ENCODE measurements at places on chromosomes 2 and 18.

GRCh38 chr2:181141676-181142075 is 161.3 kb downstream of the UBE2E3 start:
- DNase-seq = no peak

DNA sequence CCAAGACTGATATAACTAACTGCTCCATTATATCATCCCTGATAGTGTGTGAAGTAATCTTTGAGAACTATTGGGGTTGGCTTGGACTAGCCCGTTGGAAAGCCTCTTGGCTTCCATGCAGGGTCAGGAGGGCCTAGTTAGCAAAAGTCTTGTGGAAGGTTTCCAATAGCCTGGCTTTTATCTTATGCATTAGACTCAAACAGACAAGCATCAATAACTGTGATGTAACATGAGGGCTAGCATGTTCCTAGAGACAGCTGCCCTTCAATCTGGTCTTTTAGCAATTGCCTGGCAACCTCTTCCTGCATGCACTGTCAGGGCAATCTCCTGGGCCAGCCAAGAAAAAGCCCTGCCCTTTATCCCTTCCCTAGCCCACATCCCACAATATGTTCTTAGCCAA is 18.2 kb downstream of the SLC8A1 start:
- DNase-seq = no peak

GRCh38 chr2:48600204-48600813 is 17.3 kb upstream of the GTF2A1L start:
- DNase-seq = no peak

GRCh38 chr2:122167515-122167914 is 412.1 kb downstream of the TSN start:
- no peak for DNase-seq

DNA sequence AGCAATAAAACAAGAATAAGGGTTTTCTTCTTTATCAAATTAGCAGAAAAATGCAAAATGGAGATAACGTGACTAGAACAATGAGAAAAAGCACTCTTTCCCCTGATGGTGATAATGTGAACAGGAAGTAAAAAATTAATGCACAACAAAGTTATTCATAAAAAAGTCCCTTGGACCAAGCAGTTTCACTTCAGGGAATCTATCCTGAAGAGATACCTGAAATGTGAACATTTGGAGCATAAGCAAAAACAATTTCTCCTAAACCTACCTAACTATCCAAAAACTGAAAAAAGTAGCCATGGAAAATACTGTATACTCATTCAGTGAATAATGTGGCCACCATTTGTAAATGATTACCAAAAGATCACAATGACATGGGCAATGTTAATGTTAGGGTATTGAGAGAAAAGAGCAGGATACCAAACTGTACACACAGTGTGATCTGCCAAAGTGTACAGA is 48.7 kb downstream of the TRIP12 start:
- no peak for DNase-seq

GRCh38 chr2:217466104-217466503 is 536.7 kb downstream of the TNS1 start:
- DNase-seq = no peak

DNA sequence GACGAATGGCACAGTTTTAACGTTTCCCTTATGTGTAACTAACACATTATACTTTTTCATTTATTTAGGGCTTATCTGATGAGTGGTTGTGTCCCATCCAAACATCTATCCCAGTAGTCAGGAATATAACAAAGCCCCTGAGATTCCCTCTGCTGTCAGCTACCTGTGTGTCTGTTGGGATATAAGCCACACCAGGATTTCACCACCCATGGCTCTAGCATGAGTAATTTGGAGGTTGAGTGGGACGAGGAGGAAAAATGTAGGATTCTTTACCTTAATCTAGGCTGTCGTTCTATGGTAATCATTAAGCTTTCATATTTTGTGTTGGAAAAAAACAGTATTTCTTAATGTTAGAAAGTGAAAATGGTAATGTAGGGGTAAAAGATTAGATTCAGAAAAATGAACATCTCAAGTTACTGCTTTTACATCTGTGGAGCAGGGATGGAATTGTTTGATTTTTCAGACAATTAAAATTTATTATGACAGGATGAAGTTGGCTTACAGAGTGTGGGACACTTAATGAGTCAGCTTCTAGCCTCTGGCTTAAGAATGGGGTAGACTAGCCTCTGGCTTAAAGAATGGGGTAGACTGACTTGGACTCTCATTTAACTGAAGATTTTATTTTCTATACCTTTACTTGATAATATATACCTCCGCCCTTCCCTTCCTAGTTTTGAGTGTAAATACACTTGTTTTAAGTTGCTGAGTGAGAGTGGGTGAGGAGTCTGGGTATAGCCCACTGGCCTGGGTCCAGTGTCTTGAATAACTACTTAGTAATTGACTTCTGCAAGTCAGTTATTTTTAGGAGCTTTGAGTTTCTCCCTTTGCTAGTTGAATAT is 88.5 kb upstream of the RANBP2 start:
- DNase-seq = no peak

DNA sequence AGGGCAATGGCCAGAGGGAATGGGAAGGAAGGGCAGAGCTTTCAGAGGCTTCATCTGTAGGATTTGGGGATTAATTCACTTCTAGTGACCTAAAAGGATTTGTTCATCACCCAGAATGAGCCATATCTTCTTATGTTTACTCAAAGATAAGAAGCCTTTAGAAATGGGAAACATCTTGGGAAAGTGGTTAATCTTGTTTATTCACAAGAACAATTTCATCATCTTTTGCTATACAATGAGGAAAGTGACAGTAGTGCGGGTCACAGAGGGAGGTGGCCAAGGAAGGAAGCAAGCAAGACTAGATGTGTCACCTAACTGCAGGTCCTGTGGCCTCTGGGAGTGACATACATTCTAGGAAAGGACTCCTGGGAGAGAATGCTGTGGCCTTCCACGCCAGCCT is 140.4 kb upstream of the ALPP start:
- no peak for DNase-seq

DNA sequence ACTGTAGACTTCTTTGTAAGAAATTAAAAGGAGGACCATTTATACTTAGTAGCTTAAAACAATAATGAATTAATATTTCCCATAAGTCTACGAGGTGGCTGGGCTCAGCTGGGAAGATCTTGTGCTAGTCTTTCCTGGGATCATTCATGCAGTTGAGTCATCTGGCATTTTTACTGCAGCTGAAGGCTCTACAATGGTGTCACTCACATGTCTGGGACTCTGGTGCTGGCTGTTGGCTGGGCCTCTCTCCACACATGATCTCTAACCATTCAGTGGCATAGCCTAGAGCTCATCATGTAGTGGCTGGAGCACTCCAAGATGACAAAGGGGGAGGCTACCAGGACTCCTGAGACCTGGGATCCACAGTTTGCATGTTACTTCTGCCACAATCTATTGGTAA is 35.5 kb downstream of the CLASP1 start:
- DNase-seq = no peak

DNA sequence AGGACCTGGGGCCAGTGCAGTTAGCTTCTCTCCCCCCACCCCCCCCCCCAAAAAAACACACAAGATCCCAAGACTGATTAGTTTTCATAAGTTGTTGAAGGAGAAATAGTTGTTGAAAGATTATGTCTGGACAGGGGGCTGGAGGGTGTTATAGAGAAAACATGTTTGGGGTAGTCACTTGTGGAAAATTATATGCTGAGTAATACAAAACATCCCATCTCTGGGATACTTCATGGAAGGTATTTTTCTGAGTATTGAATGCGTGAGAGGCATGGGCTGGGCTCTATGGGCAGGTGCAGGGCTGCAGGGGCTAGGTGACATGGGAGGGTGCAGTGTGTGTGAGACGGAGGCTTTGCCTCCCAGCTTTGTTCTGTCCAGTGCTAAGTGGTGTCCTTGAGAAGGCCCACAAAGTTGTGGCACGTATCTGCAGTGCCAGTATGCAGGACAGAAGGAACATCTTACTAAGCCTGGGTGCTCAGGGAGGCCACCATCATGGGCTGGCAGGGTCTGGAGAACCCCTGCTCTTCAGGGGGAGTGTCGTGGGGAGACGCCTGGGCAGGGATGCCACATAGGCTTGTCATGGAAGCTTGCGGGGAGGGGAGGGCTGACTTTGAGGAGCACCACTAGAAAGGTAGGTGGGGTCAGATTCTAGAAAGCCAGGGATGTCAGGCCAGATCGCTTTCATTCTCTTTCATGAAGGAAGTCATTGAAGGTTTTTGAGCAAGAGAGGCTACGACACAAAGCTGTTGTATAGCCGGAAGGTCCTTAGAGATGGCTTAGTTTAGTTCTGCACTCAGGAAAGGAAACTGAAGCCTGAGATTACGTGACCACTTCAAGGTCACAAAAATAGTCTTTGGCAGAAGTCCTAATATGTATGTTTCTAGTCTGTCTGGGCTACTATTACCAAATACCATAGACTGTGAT is 232.0 kb downstream of the LDLRAD4 start:
- DNase-seq = no peak

DNA sequence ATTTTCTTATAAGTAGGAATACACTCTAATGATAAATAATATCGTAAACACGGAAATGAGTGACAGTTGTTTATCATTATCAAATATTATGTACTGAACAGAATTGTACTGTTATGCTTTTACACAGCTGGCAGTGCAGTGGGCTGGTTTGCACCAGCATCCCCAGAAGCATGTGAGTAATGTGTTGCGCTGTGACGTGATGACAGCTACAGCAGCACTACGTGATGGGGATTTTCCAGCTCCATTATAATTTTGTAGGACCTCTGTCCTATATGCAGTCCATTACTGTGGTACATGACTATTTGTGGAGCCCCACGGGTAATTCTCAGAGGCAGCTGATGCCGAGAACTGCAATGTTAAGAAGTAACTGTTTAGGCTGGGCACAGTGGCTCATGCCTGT is 77.3 kb upstream of the ATG16L1 start:
- no peak for DNase-seq

GRCh38 chr2:2660789-2661355 is 329.8 kb upstream of the MYT1L start:
- DNase-seq = no peak

DNA sequence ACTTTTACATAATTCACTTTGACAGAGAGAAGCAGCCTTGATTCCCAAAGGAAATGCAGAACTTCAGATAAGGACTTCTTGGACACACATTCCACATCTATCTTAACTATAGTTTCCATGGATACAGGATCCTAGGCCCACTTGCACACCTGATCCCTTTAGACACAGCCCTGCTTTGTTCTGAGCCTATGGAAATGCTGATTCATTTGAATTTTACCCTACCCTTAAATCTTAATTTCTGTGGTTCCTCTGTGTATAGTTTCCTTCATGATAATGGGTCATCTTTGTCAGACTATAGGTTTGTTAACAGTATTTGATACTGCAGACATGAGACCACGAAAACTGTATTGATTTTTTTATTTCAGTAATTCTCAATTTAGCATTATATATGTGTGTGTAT is 77.4 kb downstream of the ACTR3 start:
- no peak for DNase-seq

DNA sequence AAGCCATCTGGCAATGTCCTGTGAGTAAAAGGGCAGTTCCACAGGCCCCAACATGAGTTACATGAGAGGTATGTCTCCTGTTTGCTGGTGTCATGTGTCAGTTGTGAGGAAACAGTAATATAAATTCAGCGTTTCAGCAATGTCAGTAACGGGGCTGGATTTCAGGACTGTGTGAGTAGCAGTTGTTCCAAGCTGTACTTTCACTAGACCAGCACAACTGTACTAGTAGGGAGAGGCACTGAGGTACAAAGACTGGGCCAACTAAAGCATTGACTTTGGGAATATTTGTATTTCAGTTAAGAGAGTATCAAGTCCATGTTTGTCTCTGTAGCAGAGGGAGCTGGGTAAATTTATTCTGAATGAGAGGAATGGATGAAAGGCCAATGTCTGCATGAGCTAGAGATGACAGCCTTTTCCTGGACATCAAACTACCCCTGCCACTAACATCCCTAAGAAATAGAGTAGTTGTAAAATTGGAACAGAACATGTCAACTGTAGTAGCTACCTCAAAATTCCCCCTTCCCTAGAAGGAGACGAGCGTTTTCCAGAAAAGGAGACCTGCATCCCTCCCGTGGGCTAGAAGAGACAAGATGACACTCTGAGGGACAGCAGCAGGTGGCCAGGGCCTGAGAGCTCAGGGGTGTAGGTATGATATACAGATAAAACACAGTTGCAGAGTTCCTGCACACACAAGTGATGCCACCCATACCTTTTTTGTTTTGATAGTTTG is 24.4 kb downstream of the EIF4E2 start:
- DNase-seq = no peak

DNA sequence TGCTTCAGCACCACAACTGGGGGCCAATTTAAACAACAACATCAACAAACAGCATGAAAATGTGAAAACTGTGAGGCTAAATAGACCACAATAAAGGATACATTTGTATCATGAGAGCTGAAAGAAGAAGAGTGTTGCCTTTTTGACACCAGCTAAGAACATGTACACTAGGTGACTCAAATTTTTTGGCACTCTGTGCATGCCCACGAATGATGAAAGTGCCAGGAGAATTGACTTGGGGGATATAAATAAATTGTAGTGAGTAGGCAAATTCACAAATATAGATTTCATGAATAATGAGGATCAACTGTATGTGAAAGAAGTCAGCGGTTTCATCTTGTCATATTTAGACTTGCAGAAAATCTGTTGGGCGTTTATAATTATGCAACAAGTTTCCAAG is 1388.0 kb upstream of the LRRTM1 start:
- DNase-seq = no peak

DNA sequence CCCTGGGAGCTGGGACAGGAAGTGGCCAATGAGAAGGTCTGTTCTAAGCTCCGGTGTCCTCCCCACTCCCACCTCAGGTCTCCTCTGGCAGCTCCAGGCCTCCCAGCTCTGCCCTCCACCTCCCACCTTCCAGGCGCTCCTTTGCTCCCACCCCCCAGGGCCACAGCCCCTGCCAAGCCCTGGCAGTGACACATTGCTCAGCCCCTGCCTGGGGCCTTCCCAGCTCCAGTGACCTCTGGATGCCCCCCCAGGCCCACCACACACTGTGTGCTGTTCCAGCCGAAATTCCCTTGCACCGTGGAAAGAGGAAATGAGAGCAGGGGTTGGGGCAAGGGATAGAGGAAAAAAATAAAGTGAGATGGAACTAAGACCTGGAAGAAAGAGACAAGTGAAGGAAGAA is 289.6 kb downstream of the CYP26B1 start:
- DNase-seq = no peak

DNA sequence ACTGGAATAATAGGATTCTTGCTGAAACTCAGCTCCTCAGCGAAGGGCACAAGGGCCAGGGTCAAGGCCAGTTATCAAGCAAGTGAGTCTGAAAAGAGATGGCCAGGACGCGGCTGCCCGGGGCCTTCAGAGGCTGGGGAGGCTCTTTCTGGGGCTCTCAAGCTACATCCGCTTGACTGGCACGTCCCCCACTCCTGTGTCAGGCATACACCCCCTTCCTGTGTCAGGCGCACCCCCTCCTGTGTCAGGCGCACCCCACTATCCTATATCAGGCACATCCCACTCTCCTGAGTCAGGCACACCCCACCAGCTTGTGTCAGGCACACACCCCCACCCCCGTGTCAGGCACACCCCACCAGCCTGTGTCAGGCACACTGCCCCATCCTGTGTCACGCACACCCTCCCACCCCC is 91.8 kb downstream of the TPO start:
- DNase-seq = no peak

DNA sequence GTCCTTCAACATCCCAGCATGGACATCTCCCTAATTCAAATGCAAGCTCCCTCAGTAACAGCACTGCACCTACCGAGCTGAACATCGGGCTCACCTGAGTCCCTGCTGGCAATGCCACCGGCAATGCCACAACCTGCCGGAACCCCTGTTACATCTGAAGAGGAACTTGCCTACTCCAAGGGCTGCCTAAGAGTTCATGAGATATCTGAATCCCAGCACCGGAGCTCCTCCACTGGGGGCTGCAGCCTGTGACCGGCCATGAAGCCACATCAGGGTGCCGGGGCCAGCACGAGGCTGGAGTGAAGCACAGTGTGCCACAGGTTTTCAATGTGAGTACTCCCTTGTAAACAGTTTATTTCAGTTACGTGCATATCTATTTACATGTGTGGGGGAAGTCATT is 152.9 kb downstream of the EIPR1 start:
- no peak for DNase-seq

All from substantia nigra (tissue), 51 donors.